ENCODE measurements at places on chromosomes 1 and 21.

DNA sequence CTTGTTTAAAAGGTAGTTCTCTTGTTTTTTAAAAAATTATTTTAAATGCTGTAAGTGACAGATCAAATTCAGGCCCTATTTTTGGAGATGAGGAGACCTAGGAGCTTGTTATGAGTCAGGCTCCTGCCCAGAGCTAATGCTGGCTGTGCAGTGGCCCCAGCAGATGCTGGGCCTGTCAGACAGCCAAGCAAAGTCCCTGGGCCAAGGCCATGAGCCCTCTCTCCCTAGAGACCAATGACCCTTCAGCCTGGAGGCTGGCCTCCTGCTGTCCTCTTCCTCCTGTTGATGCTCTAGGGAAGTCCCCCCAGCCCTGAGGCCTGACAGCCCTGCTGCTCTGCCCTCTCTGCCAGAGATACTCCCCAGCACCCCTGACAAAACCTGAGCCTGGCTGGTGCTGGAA, 128.1 kb upstream of the CTTNBP2NL start:
- no peak for DNase-seq

DNA sequence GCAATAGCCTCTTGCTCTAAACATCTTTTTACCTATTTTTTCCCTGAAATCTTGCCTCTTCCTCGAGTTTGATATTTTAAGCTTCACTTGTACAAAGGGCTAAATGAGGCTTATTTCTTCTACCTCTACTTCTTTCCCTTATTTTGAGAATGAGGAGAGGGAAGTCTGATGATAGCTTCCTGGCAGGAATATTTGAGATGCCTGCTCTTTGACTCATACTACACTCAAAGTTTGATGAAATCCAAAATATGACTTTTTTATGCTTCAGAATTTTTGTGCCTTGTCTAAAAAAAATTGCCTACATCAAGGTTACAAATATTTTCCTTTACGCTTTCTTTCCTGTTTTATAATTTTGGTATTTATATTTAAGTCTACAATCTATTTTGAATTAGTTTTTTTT, 624.4 kb upstream of the PLXNA2 start:
- no peak for DNase-seq

GRCh38 chr1:67103548-67103947, 31.2 kb downstream of the C1orf141 start:
- no peak for DNase-seq

GRCh38 chr1:203478986-203479385, 3.4 kb downstream of the PRELP start:
- no peak for DNase-seq

- DNase-seq: no peak
Measured at GRCh38 chr1:26156285-26157038, 2.4 kb upstream of the FAM110D start.

DNA sequence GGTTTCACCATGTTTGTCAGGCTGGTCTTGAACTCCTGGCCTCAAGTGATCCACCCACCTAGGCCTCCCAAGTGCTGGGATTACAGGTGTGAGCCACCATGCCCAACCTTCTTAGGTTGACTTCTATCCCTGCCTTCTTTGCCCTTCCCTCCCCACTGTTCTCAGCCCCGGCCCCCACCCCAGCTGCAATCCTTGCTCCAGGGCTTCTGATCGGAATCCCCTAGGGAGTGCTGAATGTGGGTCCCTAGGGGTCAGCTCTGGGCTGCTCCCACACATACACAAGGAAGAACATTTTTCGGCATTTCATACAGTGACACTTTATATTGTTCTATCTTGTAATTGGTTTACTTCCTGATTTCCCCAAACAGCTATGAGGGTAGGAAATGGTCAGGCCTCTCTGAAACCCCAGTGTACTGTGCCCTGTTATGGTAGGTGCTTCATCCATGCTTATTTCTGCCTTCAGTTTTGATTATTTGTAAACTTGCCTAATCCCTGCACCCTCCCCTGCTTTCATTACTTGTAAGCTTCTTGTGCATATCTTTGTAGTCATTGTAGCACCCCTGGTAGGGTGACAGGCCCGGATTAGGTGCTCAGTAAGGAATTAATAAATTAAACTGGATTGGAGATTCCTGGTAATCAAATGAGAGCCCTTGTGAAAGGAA, 5.8 kb upstream of the SRP9 start:
- DNase-seq: no peak

GRCh38 chr1:88662723-88663122, 21.4 kb upstream of the PKN2 start:
- no peak for DNase-seq

DNA sequence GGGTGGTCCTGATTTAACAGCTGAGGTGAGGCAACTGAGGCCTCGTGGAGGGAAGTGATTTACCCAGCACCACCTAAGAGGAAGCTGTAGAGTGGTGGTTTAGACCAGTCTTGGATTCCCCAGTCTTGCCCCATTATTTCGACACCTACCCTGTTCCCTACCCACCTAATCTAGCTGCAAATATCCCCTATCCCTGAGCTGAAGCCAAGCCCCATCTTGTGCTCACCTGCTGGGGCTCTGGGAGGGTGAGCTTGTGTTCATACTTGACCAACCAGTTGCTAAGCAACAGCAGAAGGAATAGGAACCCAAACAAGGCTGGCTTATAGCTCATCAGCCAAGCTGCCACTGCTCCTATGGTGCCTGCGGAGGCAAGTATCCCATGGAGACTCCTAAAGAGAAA, 2.0 kb downstream of the TEX46 start:
- DNase-seq: peak; percentile 88

DNA sequence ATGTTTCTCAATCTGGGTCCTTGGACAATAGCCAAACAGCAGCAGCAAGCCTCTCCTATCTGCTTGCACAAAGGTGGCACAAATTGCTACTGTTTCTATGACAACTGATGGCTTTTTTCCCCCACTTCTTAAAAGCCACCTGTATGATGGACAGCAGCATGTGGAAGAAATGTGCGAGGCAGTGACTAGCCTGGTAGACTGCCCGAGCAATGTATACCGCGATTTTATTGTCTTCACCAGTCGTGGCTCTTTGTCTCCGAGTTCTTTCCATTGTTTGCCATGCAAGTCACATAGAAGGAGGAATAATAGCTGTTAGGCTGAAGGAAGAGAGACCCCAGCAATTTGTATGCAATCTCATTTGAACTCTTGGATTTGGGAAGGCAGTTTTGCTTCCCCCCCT, 79.4 kb downstream of the S1PR1 start:
- DNase-seq: peak; percentile 46

DNA sequence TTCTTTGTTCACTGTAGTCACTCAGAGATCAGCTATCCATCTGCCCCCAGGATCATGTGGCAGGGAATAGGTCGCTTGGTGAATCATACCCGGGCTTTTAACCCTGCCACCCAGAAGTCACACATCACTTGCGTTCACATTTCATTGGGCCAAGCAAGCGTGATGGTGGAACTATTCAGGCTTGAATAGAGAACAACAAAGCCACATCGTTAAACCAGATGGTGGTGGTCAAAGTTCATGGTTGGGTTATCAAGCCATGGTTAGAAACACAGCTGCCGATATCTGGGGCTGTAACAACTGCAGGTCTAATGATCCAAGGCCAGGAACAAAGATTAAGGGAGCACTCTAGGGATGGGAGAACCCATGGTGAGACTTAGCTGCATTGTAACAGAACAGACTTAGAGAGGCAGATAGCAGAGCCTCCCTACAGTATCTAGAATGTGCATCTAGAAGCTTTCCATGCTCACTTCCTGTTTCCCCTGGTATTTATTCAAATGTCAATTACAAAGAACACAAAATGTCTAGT, 40.0 kb upstream of the PTPRC start:
- DNase-seq: no peak

Data from NCI-H1092 (cell line).